Endothelial cell of umbilical vein (primary cell): ENCODE measurements at places on chromosomes 1 and 21. TPM values are rescaled to one million over a fixed set of nuclear protein-coding genes. Genes with fewer than 3 reads are reported as not detected.

The ATP6V1G3 gene
- not detected in 2 replicates for polyA plus RNA-seq

The CR1 gene
- polyA plus RNA-seq = not detected in 2 replicates

DNA sequence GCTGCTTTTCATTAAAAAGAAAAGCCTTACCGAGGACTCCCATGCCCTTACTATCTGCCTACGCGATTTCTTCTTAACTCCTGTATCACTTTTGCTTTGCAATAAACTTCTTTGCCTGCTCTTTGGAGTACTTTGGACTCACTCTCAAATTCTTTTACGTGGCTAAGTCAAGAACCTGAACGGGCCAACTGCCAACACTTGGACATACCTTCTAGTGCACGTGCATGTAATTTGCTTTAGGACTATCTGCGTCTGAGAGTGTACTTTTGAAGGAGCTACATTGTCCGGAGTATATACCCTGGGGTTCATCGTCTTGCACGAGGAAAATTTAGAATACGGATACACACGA, 3.6 kb upstream of the OTUD3 start:
- peaks cover 10% of the 10 kb centered on the region for H3K4me1 ChIP-seq
- peaks cover 3% of the 10 kb centered on the region for H3K27me3 ChIP-seq
- no peak for DNase-seq
- H3K36me3 ChIP-seq = no peaks in the 10 kb centered on the region

GRCh38 chr1:206526064-206526911, 19.0 kb downstream of the RASSF5 start:
- peaks cover 8% of the 10 kb centered on the region for H3K27me3 ChIP-seq
- no peak overlapping the region for H3K4me3 ChIP-seq
- no peak overlapping the region for H3K27ac ChIP-seq
- no peaks in the 10 kb centered on the region for H3K4me1 ChIP-seq

DNA sequence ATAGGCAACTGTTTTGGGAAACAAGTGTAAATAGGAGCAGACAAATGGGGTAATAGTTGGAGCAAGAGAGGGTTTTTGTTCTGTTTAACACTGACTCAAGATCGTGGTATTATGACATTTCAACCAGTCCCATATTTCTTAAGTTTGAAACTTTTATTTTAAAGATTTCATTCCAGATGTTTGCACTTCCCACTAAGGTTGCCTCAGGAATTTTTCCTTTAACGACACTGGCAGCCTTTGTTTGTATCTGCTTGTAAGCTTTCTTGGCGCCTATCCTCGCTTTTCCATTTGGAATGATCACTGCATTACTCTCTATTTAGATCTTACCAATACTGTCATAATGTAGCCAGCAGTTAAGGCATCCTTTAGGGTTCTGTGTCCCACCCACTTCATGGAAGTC, 67.7 kb downstream of the ALG6 start:
- no peak for DNase-seq
- H3K4me1 ChIP-seq = no peaks in the 10 kb centered on the region
- no peak overlapping the region for H3K27ac ChIP-seq
- no peaks in the 10 kb centered on the region for H3K27me3 ChIP-seq

DNA sequence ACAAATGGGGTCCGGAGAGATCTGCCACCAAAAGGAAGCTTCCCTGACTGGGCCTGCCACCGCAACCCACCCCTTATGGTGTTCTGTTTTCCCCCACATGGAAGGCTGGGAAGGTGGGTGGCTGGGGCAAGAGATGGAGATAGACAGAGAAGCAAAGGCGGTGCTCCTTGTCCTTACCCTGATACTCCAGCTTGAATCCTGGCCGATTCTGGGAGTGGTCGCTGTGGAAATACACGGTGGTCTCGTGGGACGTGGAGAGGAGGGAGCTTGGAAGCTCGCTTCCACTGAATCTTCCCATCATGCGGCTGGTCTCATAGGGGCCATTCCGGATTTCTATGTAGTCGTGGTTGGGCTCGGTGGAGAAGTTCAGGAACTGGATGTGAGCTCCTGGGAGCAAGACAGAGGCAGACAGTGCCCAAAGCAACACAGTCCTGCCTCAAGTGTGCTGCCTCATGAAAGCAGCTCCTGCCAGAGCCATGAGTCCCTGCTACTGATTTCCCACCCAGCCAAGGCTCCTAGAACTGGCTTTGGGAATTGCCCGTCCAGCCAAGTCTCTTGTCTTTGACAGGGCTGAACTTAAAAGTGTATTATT, 138.5 kb downstream of the ZSCAN20 start:
- H3K4me3 ChIP-seq = no peak overlapping the region
- H3K36me3 ChIP-seq = no peaks in the 10 kb centered on the region
- no peaks in the 10 kb centered on the region for H3K27me3 ChIP-seq
- no peaks in the 10 kb centered on the region for H3K4me1 ChIP-seq
- DNase-seq = no peak

- H3K36me3 ChIP-seq = no peaks in the 10 kb centered on the region
- no peak overlapping the region for H3K27ac ChIP-seq
- H3K4me1 ChIP-seq = no peaks in the 10 kb centered on the region
- DNase-seq = no peak
- H3K4me3 ChIP-seq = no peak overlapping the region
Measured at GRCh38 chr1:233090746-233091494, 140.5 kb downstream of the NTPCR start.

DNA sequence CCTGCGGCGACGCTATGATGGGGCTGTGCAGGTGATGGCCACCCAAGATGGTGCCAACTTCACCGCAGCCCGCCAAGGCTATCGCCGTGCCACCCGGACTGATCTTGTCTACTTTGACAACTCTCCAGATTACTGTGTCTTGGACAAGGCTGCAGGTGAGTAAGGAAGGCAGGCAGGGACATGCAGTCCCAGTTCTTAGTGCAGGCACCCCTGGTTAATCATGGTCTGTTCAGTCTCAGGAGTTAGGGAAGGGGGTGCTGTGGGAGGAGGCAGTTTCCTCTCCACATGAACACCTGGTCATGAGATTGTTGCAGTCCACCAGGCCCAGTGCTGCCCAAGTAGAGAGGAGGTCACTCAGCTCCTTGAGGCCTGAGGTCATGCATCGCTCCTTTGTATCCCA, 8.5 kb downstream of the WNT2B start:
- no peak overlapping the region for H3K4me3 ChIP-seq
- no peak for DNase-seq
- H3K27me3 ChIP-seq = no peaks in the 10 kb centered on the region
- no peak overlapping the region for H3K27ac ChIP-seq
- peaks cover 3% of the 10 kb centered on the region for H3K4me1 ChIP-seq

DNA sequence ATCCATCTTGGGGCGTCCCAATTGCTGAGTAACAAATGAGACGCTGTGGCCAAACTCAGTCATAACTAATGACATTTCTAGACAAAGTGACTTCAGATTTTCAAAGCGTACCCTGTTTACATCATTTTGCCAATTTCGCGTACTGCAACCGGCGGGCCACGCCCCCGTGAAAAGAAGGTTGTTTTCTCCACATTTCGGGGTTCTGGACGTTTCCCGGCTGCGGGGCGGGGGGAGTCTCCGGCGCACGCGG, 282 bp upstream of the SOD1 start:
- no peak for DNase-seq
- H3K36me3 ChIP-seq = no peaks in the 10 kb centered on the region
- peak overlapping the region; percentile 73 for H3K4me3 ChIP-seq
- H3K27me3 ChIP-seq = no peaks in the 10 kb centered on the region
- H3K4me1 ChIP-seq = peaks cover 7% of the 10 kb centered on the region
- peak overlapping the region; percentile 26 for H3K27ac ChIP-seq

DNA sequence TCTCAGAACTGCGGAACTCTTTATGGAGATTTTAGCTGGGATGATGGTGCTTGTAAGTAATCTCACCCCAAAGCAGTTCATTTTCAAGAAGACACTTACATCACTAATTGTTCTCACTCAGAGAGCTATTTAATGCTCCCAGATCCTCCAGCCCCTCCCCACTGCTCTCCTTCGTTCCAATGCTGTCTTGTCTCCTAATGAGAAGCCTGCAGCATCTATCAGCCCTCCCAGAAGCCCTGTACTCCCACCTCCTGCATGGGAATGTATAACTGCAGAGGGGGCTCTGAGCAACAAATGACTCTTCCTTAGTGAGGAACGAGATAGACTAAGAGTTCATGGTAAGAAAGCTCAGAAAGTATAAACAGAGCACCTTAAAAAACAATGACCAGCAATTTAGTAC, 377.4 kb upstream of the RUNX1 start:
- H3K27ac ChIP-seq = no peak overlapping the region
- peaks cover 33% of the 10 kb centered on the region for H3K27me3 ChIP-seq
- DNase-seq = no peak

- H3K4me3 ChIP-seq = no peak overlapping the region
- H3K27ac ChIP-seq = no peak overlapping the region
- no peaks in the 10 kb centered on the region for H3K36me3 ChIP-seq
- no peaks in the 10 kb centered on the region for H3K27me3 ChIP-seq
- no peak for DNase-seq
Measured at GRCh38 chr1:5742801-5743200, 249.4 kb downstream of the NPHP4 start.

DNA sequence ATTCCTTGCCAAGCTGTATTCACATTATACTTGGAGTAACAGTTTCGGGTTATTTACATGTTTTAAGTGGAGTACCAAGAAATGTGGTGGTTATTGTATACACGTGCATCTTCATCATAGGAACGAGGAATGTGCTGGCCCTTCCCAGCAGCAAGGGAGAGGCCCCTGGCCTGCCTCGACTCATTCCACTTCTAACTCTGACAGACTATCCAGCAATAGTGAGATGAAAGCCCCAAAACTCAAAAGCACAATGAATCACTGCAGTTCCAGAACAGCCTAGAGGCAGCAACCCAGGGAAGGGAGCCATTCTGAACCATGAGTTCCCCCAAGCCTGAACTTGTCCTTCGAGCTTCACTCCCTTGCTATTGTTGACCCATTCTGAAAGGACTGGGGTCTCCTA, 23.1 kb downstream of the FAM89A start:
- DNase-seq = no peak
- no peaks in the 10 kb centered on the region for H3K27me3 ChIP-seq
- H3K4me1 ChIP-seq = peaks cover 7% of the 10 kb centered on the region
- no peaks in the 10 kb centered on the region for H3K36me3 ChIP-seq
